ENCODE measurements at places on chromosomes 7 and 10. TPM values are rescaled to one million over a fixed set of nuclear protein-coding genes. Genes with fewer than 3 reads are reported as not detected.

ETV1 gene
- total RNA-seq, result not detected

EFCAB10 gene
- total RNA-seq, result not detected

PAX4 gene
- total RNA-seq, result not detected

GPR22 gene
- total RNA-seq, result not detected

C10orf67 gene
- 0.18 TPM for total RNA-seq
